ENCODE measurements at places on chromosomes 4 and X.

- no peak for DNase-seq
Measured at GRCh38 chr4:147785129-147785528, 53.2 kb downstream of the ARHGAP10 start.

- no peak for DNase-seq
Measured at GRCh38 chr4:123449780-123450179, 53.2 kb downstream of the SPRY1 start.

- DNase-seq, result no peak
Measured at GRCh38 chr4:138291431-138291830, 49.3 kb upstream of the SLC7A11 start.

- no peak for DNase-seq
Measured at GRCh38 chr4:1751919-1752283, 30.6 kb downstream of the TACC3 start.

GRCh38 chr4:7964890-7965662 is 25.4 kb upstream of the AFAP1 start:
- peak; percentile 84 for DNase-seq

GRCh38 chrX:111876646-111877045 is 665 bp downstream of the TRPC5OS start:
- DNase-seq, result no peak

- no peak for DNase-seq
Measured at GRCh38 chrX:81890521-81890920, 688.6 kb downstream of the SH3BGRL start.

DNA sequence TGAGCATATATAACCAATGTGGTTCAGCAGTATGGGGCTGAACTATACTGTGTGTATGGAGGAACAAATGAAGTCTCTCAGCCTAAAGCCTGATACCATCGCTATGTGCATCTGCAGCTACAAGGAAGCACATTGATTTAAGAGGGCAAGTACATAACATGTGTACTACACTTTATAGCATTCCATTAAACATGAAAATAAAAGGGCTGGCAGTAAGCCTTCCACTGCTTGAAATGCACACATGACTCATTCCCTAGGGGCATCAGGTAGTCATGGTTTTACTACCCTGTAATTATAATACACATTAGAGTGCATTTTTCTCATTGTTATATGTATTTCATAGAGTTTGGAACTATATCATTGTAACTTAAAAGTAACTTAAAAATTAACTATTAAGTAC is 51.2 kb downstream of the SMARCA1 start:
- DNase-seq, result no peak

GRCh38 chr4:67988991-67989390 is 25.7 kb upstream of the TMPRSS11A start:
- DNase-seq, result no peak

- DNase-seq, result peak; percentile 57
Measured at GRCh38 chr4:166257891-166258290, 384.9 kb downstream of the TLL1 start.

GRCh38 chrX:44708470-44708869 is 135.4 kb upstream of the DUSP21 start:
- DNase-seq, result no peak

- DNase-seq, result no peak
Measured at GRCh38 chr4:41838590-41838989, 90.1 kb upstream of the PHOX2B start.

DNA sequence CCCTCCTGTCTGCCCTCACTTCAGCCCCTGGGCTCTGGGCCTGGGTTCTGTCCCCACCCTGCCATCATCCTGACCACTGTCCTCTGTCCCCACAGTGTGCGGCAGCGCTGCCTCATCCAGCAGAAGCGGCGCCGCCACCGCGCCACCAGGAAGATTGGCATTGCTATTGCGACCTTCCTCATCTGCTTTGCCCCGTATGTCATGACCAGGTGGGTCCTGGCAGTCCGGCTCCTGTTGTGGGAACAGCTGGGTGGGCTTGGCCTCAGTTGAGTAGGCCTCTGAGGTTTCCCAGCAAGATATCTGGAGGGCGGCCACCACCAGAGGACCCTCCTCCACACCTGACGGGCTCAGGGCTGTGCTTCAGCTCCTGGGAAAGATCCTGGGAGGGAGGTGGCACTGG is 2.2 kb downstream of the GPR78 start:
- no peak for DNase-seq

GRCh38 chrX:151183233-151183753 is 6.9 kb downstream of the GPR50 start:
- no peak for DNase-seq

GRCh38 chr4:33482773-33483172 is 2761.5 kb downstream of the ARAP2 start:
- DNase-seq, result no peak

GRCh38 chr4:13092702-13093101 is 391.4 kb downstream of the RAB28 start:
- DNase-seq, result no peak

- DNase-seq, result no peak
Measured at GRCh38 chr4:150656891-150657290, 74.9 kb downstream of the MAB21L2 start.

DNA sequence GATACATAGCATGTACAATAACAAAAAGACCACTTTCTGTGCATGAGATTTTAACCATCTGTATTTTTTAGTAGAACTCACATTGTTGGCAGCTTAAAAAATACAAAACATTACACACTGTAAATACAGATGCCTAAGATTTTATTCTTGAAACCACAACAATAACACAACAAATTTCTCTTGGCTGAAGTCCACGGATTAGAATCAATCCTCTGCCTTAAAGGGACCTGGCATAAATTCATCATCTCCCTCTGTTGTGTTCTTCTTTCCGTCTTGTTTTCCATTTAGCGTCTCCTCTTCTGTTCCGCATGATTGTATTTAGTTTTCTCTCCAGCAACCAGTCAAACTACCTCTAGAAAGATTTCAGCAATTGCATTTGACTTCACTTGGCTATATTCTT is 231.0 kb downstream of the SPOCK3 start:
- no peak for DNase-seq

- no peak for DNase-seq
Measured at GRCh38 chrX:102113367-102113766, 12.1 kb upstream of the TCEAL2 start.

GRCh38 chr4:85509882-85510631 is 35.1 kb downstream of the ARHGAP24 start:
- no peak for DNase-seq

DNA sequence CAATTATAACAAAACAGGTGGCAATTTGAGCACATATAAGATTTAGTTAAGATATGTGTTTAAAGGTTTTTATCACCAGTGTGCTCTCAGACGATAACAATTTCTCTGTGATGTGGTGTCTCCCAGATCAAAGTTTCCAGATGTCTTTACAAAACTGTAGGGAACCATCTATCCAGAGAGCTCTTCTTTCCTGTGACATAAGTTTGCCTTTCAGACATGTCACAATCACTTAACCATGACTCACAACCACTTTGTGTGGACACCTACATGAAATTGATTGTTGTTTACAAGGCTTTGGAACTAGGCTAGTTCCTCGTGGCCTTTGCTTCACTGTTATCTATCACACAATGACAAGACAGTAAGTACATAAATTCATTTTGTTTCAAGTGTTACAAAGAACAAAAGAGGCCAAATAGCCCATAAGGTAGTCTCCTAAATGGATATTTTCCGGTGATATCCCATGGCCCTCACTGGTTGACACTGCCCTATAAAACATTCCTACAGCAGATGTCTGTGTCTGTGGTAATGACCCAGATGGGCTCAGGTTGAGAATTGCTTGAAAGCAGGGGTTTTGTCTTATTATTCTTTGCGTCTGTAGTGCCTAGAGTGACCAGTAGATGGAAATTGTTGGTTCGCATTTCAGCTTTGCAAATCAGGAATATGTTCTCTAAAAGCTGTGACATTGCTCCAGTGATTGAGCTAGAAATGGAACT is 297.8 kb upstream of the FAM241A start:
- DNase-seq, result peak; percentile 79

GRCh38 chr4:17029432-17029831 is 131.0 kb upstream of the LDB2 start:
- peak; percentile 27 for DNase-seq

- DNase-seq, result no peak
Measured at GRCh38 chr4:177315767-177316464, 6.2 kb downstream of the NEIL3 start.

DNA sequence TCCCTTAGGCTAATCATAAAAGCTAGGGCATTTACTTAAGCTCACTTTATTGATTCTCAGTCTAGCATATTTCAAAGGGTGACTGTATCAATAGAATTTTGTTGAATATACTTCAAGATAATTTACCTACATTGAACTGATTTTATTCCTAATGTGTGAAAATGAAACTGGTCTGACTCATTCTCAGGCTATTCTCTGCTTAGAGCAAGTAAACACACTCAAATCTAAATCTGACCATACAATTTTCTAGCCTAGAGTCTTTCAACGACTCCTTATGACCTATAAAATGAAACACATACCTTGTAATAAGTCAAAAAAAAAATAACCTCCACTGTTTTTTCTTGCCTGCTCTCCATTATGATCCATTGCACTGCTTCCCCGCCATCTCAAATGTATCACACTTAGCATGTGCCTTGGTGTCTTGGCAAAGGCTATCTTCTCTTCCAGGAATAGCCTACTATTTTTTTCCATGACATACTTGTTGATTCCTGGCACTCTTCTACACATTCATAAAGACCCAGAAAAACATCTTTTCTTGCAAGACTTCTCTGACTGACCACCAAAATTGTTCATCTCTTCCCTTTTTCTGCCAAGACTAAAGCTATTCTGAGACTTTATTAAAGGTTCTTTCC is 965.1 kb upstream of the HS3ST1 start:
- no peak for DNase-seq

GRCh38 chr4:40305328-40306170 is 29.6 kb upstream of the CHRNA9 start:
- DNase-seq, result no peak

GRCh38 chr4:99008051-99008450 is 12.5 kb downstream of the METAP1 start:
- no peak for DNase-seq

DNA sequence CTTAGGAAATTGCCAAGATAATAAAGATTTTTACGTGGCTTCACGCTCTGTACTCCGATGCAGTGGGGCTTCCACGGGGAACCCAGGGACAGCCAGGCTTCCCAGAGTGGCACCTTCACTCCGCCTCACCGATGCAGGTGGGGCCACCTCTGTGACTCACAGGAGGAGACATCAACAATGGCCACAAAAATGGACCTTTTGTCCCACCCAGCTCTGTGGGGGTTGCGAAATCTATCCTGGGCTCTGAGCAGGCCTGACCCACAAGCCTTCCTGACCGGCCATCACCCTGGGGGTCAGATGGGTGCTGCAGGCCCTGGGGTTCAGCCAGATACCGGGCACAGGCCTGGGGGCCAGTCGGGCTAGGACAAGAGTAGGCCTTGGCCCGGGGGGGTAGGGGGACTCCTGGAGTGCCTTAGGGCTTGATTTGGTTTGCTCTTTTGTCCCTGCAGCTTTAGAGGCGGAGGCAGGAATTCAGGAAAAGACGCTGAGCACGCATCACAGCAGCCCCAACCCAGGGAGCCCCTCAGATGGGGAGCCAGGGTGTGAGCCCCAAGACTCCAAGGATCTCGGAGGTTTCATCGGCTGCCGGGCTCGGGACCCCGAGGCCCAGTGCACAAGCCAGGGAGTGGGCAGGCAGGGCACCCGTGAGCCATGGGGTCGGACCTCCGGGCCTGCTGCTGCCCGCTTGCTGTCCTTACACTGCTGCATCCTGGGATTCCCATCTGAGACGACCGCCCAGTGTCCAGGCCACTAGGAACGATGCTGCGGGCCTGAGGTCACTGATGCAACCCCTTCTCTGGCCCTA is 136.5 kb upstream of the NKX1-1 start:
- DNase-seq, result no peak

GRCh38 chr4:113350576-113350975 is 301.1 kb downstream of the ANK2 start:
- DNase-seq, result no peak

- no peak for DNase-seq
Measured at GRCh38 chr4:174154215-174154854, 129.1 kb downstream of the FBXO8 start.

DNA sequence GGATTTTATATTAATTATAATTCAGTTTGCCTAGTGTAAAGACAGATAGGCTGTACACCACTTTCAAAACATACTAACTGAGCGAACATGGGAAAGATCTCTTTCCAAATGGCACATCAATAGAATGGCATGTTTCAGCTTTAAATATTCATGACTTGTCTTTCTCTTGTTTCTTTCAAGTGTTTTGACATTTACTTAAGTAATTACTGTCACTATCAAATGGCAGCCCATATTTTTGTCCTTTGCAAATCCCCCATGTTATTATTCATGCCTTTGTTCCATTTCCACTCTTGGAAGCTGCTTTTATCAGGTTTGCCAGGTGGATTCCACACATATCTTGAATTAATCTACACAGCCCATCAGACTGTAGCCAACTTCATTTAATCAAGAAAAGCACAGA is 89.2 kb upstream of the GLRA2 start:
- DNase-seq, result no peak

DNA sequence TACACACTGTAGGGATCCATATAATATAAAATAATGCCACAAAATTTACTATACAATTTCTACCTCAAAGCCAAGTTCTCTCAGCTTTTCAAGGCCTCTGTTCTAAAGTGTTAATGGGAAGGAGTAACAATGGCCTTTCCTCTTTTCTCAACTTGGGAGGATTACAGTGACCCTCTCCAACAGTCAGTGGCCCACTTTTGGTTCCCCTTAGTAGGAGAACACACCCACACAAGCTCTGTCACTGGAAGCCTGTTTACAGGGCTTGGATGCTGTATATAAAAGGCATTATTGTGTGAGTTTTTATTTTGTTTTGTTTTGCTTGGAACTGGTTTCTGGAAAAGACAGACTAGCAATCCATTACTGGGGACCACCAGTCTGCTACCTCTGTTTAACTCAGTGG is 1.8 kb downstream of the ARHGEF6 start:
- no peak for DNase-seq

- no peak for DNase-seq
Measured at GRCh38 chr4:148182230-148182911, 259.8 kb downstream of the NR3C2 start.

DNA sequence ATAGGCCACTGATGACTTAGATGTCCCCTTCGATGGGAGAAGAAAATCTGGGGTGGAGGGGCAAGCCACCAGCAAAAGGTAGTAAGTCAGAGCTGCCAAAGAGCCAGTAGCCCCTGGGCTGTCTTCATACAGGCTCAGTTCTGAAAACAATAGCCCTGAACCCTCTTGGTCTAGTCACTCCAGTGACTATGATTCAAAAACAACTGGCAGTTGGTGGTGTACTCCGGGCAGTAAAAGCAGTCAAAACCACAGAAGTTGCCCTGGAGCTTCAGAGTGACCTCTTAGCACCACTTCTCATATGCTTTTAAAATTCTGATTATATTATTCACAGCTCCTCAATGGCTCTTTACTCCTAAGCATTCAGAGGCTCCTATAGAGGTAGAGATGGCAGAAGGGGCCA is 164.3 kb upstream of the MAMLD1 start:
- no peak for DNase-seq

- no peak for DNase-seq
Measured at GRCh38 chrX:111088628-111089027, 7.4 kb upstream of the PAK3 start.

DNA sequence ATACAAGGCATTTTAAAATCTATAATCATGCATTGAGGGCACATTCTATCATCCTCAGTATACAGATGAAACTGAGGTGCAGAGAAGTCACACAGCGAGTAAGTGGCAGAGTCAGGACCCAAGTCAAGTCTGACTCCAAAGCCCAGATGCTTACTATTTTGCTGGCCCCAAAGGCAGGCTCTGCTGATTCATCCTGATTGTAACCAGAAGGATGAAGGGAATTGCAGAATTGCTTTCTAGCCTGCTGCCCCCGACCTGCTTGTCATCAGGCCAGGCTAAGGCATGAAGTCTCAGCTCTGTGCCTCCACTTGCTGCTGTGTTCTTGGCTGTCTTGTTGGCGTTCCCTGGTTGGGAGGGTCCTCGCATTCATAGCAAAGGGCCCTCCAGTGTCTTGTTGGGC is 62.7 kb downstream of the SLC9A6 start:
- DNase-seq, result no peak

All from islet precursor cell (in vitro differentiated cells).